Foreskin keratinocyte (primary cell): ENCODE measurements at places on chromosomes 6 and 20.

- DNase-seq: no peak
Observed at GRCh38 chr20:56465997-56466396, 2.4 kb upstream of the RTF2 start.

- DNase-seq: peak; percentile 2
Observed at GRCh38 chr6:96301781-96302180, 219.8 kb upstream of the UFL1 start.

DNA sequence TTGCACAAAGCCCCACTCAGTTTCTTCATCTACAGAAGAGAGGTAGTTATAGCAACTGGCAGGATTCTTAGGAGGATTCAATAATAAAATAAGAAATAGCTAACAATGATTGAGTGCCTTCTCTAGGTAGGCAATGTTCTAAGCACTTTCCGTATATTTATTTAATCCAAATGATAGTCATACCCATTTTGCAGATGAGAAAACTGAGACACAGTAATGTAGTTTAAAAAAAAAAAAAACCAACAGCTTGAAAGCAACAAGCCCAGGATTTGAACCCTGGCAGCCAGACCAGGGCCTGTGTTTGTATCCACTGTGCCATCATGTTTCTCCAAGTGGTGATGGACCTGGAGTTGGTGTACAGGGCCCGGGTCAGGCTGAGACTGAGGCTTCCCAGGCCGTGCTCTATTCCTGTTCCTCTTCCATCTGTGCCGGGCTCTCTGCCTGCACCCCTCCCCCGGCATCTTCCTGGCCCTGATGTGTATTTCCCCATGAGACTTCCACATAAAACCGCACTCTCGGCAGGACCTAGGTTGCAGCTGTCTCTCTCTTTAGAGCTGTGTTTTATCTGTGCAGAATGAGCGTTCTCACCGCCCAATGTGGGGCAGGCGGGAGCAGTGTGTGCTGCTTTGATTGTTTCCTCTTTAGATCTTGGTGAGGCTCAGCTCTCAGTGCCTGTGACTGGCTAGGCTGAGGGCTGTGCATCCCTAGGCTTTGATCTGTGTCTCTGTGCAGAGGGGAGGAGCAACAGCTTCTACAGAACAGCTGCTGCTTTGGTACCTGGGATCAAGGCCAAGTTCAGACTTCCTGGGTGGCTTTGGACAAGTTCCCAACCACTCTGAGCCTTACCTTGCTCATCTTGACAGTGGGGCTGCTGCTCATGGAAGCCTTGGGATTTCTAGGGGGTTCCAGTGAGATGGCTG is 49.5 kb downstream of the TOX2 start:
- DNase-seq: no peak

DNA sequence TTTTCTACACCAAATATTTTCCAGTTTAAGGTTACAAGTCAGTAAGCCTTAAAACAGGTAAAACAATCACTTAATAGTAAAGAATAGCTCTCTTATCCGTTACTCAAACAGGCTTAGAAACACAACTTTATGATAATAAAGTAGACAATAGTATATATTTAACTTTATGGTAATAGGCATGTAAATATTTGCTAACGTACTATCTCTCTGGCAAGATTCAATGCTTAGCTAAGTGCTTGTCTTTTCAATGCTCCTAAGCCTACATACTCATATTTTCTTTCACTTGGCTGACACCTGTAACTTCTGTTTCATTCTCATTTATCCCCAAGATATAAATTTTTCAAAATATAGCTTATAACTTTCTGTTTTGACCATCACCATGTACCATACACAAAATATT is 358.2 kb downstream of the HTR1B start:
- DNase-seq: no peak

DNA sequence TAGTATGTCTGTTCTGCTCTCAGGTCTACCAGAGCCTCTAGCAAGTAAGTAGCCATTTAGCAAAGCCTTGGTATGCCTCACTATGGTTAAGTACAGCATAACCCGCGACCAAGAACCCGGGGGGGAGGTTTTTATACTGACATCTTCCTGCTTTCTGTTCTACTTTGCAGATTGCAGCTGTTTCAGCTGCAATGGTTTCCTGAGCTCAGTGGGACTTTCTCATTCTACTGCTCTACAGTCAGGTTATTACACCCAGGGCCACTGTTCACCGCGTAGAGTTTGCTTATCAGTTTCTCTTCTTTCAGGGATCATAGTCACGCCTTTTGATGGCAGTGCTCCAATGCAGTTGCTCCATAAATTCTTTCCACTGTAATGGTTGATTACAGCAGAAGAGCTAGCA is 631.3 kb downstream of the TFAP2A start:
- DNase-seq: no peak

DNA sequence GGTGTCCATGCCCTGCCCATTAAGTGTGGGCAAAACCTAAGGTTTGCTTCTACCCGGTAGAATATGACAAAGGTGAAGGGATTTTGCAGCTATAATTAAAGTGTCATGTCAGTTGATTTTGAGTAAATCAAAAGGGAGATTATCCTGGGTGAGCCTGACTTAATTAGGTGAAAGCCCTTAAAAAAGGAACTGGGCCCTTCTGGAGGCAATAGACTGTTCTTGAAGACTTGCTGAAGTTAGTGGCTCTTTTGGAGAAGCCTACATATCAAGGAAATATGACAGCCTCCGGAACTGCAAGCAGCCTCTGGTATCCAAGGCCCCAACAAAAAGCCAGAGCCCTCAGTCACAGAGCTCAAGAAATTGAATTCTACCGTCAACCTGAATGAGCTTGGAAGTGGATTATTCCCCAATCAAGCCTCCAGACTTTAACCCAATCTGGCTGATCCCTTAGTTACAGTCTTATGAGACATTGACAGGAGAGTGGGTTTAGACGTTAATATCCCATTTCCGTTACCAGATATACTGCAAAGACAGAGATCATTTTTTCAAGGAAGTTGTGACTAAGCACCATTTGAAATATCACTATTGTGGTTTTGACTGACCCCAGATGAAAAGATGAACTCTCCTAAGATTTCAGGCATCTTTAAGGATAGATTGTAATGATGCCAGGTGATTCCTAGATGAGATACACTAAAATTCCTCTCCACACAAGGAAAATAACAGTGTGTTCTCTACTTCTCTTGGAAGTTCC is 303.4 kb downstream of the PLCB1 start:
- DNase-seq: no peak

- DNase-seq: no peak
Observed at GRCh38 chr20:34491226-34491931, 24.8 kb upstream of the DYNLRB1 start.

GRCh38 chr6:43944908-43945767 is 175.1 kb downstream of the VEGFA start:
- DNase-seq: no peak

GRCh38 chr6:25614052-25614451 is 38.0 kb upstream of the SCGN start:
- DNase-seq: no peak

DNA sequence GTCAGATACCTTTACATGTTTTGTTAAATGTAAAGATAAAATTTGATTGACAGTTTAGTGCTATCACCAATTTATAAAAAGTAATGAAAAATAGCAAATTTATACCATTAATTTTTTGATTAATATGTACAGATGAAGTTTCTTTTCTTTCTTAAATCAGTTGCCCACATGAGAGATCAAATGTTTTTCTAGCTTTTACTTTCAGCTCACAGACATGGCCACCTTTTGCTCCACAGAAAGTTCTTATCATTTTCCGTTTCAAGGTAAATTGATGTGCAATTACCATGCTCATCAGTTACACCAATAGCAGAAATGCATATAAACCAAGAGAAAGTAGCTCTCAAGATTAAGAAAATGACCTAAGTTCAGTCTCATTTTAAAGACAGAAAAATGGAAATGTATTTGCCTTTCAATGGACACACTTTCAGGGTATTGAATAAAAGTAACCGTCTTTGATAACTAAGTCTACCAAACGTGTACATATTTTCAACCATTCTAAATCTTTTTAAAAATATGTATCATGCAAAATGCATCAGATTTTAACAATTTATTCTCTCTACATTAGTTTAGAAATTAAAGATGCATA is 16.6 kb upstream of the EXOC2 start:
- no peak for DNase-seq

- DNase-seq: no peak
Observed at GRCh38 chr6:4907602-4908001, 96.2 kb downstream of the RPP40 start.

GRCh38 chr6:6880745-6881437 is 226.9 kb upstream of the RREB1 start:
- DNase-seq: no peak

GRCh38 chr6:36804563-36804962 is 34.7 kb downstream of the CPNE5 start:
- DNase-seq: no peak

DNA sequence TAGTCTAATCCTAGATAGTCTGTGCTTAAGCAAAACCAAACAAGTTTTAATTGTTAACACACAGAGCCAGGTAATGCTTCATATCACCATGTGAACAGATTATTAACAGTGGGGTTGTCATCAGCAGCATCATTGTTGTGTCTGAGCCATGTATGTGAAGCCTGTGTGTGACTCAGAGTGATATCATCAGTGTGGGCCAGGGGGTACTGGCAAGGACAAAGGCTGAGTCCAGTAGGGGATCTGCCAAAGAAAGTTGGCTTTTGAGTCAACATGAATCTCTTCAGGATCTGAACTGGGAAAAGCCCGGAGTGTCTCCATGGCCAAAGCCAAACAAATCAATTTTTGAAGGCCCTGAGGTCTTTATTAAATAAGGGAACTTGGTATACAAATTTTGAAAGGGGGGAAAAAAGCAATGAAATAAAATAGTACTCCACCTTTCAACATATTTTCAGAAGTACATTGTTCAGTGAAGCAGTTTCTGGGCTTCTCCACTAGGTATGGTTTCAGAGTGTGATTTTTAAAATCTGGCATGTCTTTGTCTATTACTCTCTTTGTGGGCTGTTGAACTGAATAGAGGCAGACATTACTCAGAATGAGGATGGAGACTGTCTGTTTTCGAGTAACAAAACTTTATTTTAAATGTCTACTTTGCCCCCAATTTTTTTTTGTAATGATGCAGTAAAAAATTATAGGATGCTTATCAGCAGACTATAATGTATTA is 444.2 kb upstream of the JAG1 start:
- peak; percentile 99 for DNase-seq

DNA sequence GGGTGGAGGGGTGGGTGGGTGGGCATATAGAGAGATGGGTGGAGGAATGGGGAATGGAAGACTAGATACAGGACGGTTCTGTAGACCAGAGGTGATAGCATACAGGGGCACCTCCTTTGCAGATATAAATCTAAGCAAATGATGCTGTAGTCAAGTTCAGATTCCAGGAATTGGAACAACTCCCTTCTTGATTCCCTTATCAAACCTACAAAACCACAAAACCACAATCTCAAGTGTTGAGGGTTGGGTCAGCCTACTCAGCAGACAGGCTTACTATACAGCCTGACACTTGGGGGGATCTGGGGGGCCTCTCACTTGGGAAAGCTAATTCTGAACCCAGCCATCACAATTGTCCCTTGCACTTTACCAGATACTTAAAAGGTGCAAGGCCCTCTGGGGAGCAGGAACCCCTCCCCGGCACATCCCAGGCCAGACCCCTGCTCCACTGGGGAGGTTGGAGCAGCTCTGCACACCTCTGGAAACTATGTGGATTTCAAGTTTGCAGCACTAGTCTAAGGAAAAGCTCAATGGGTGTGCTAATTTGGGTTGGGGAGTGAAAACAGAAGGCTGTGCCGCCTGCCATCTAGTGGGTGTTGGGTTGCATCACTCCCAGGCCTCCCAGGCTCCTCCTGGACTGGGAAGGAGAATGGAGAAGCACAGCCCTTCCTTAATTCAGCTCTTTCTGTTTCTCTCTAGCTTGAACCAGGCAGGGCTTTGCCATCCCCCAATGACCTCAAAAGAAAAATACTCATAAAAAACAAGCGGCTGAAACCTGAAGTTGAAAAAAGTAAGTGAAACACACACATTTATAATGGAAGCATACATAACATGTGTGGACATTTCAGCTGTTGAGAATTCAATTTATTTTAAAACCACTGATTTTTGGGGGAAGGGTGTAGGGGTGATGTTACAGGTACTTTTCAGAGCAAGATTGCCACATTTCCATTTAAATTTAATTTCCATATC is 121.2 kb upstream of the LAMP5 start:
- no peak for DNase-seq

DNA sequence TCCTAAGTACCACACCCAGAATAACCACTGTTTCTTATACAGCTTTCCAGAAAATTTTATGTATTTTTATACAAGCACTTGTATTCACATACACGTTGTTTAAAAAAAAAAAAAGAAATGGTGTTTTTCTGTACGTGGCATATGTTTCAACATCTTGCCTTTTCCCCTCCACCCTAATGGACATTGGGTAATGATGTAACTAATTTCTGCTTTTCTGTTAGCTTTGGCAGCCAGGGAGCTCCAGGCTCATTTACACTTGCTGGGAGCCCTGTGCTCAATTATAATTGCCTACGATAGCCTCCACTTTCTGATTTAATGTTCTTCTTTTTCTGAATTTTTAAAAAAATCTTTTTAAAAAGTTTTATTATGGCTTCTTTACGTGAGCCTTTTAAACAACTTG is 352.4 kb downstream of the UTRN start:
- no peak for DNase-seq

- no peak for DNase-seq
Observed at GRCh38 chr20:56630506-56631317, 1.6 kb downstream of the TFAP2C start.

DNA sequence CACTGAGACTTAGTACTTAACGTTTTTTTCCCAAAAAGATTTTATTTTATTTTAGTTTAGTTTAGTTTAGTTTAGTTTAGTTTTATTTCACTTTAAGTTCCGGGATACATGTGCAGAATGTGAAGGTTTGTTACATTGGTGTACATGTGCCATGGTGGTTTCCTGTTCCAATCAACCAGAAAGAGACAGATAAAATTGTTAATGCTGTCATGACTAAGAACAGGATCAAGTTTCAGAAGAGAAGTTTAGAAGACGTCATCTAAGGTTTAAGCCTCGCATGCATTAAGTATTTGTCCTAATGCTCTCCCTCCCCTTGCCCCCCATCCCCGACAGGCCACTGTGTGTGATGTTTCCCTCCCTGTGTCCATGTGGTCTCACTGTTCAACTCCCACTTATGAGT is 540.0 kb downstream of the KHDRBS2 start:
- DNase-seq: no peak

- peak; percentile 77 for DNase-seq
Observed at GRCh38 chr6:109793792-109794191, 102.7 kb downstream of the FIG4 start.

- DNase-seq: no peak
Observed at GRCh38 chr6:44561060-44561623, 173.6 kb downstream of the CDC5L start.

DNA sequence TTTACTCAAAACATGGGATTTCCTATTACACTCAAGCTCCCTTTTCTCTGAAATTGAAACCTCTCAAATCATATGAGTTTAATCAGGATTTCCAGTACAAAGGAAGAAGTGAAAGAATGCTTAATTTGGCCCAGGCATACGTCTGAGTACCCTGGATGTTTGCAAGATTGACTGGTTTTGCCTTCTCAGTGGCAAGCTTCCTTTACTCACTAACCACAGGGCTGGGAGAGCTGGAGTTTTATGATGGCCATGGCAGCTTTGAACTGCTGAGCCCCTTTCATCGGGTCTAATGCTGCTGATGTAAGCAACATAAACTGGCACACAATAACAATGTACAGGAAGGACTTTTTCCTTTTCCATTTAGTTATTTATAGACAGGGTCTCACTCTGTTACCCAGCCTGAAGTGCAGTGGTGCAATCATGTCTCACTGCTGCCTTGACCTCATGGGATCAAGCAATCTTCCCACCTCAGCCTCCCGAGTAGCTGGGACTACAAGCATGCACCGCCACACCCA is 194.8 kb downstream of the SLC35F1 start:
- DNase-seq: no peak
